ENCODE measurements at places on chromosomes 12 and 14.

GRCh38 chr14:30988509-30988908, 36.9 kb upstream of the AP4S1 start:
- DNase-seq, result no peak

- no peak for DNase-seq
Observed at GRCh38 chr12:2320841-2321240, 268.1 kb downstream of the CACNA1C start.

DNA sequence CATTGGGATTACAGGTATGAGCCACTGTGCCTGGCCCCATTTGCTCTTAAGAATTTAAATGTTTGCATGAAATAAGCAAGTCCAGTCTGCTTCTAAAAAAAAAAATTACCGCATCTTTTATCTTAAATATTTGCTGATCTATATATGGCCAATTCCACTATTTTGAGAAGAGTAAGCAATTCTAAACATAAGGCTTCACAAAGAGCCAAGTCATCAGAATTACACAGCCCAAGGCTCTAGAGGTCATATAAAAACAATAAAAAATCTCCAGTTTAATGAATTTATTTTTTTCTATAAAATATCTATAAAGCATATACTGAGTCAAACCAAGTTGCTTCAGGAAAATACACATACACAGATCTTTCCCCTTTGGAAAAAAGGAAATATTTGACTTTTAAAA, 79.0 kb upstream of the CPNE8 start:
- DNase-seq, result no peak

DNA sequence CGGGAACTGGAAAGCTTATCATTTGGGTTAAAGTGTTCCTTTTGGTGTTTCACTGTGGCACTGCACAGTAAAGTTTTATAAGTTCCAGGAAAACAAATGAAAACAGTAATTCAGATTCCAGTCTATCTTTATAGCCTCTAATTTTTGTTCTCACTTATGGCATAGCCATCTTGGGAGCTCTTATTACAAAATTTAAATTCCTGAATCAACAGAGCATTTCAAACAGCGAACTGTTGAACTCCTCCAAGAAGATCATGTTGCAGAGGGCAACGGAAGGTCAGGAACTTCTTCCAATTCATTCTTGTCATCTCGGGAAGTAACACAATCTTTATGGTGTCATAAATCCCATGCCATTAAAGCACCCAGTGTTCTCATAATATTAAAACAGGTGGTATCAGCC, 229.1 kb downstream of the KCNC2 start:
- DNase-seq, result peak; percentile 40

GRCh38 chr14:77741438-77741837, 19.5 kb downstream of the SNW1 start:
- DNase-seq, result no peak

GRCh38 chr14:54480830-54481562, 7.8 kb downstream of the GMFB start:
- no peak for DNase-seq

GRCh38 chr12:96493106-96493505, 3.7 kb downstream of the CFAP54 start:
- DNase-seq, result no peak

DNA sequence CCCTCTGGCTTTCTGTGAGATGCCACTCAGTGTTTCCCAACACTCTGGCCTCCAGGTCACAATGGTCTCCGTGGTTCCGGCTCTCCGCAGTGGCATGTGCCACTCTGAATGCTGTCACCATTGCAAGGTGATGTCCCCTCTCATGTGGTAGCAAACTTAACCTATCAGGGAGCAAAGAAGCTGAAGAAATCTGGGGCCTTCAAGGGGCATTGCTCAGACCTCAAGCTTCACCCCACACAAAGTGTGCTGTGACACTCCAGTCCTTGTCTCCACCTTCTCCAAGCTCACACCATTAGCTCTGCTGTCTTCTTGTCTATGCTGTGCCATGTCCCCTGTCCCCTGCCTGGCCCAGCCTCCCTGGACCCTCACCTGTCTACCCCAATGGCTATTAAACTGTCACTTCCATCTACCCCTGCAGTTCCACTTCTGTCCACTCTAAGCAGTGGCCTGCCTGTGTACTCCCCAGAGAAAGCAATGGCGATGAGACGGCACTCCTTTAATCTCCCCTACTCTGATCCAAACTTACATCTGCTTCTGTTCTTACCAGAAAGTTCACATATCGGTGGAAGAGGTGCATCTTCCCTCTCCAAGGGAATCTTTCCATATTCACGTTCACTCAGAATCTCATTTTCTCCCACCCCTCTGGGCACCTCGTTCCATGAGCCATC, 93.7 kb downstream of the DHRS2 start:
- DNase-seq, result no peak
